ENCODE measurements at places on chromosomes 16 and 17. TPM values are rescaled to one million over a fixed set of nuclear protein-coding genes. Genes with fewer than 3 reads are reported as not detected.

Gene LYZL6
- not detected for total RNA-seq

Gene SULT1A2
- total RNA-seq: not detected

Gene PRAC1
- not detected for total RNA-seq

Gene RPL26
- total RNA-seq: 3,834 TPM

Gene CCL8
- total RNA-seq: 0.16 TPM

Gene TAC4
- total RNA-seq: not detected

Gene MYLK3
- 0.78 TPM for total RNA-seq

Gene C1QTNF1
- 0.78 TPM for total RNA-seq

Gene SCGB1C2
- not detected for total RNA-seq

Gene RNF112
- total RNA-seq: 31.4 TPM

Gene ZNF597
- total RNA-seq: 4.4 TPM

Gene KRT15
- total RNA-seq: 0.16 TPM

Gene HSF5
- 0.16 TPM for total RNA-seq

Gene CEMP1
- 0.16 TPM for total RNA-seq

Gene TMC5
- total RNA-seq: not detected

Gene TMEM132E
- 0.78 TPM for total RNA-seq

Gene CCL13
- not detected for total RNA-seq

Gene C16orf74
- 1.6 TPM for total RNA-seq

Gene ZFPM1
- total RNA-seq: 1.2 TPM

Gene SSTR5
- total RNA-seq: 0.16 TPM

Gene VWA3A
- 0.94 TPM for total RNA-seq

Gene SLC13A2
- total RNA-seq: not detected

Gene CD300H
- not detected for total RNA-seq

Gene ADAM11
- 19.0 TPM for total RNA-seq

Gene CA5A
- total RNA-seq: not detected

Gene KRTAP4-9
- total RNA-seq: not detected

Gene TMEM235
- total RNA-seq: not detected

Gene CCDC200
- total RNA-seq: not detected

Gene C16orf78
- total RNA-seq: not detected

Gene OR1F1
- total RNA-seq: 0.78 TPM

Gene RBFOX1
- 78.0 TPM for total RNA-seq

Gene MT1A
- not detected for total RNA-seq

Gene DNAH17
- under 0.01 TPM for total RNA-seq
